Stimulated activated CD4-positive, alpha-beta T cell treated with anti-CD3 and anti-CD28 coated beads, Interleukin-15, amount 100 ng/mL, for 48 hours (primary cell): ENCODE measurements at places on chromosomes 7 and 10.

- DNase-seq: no peak
Observed at GRCh38 chr10:127947211-127947610, 40.3 kb downstream of the PTPRE start.

DNA sequence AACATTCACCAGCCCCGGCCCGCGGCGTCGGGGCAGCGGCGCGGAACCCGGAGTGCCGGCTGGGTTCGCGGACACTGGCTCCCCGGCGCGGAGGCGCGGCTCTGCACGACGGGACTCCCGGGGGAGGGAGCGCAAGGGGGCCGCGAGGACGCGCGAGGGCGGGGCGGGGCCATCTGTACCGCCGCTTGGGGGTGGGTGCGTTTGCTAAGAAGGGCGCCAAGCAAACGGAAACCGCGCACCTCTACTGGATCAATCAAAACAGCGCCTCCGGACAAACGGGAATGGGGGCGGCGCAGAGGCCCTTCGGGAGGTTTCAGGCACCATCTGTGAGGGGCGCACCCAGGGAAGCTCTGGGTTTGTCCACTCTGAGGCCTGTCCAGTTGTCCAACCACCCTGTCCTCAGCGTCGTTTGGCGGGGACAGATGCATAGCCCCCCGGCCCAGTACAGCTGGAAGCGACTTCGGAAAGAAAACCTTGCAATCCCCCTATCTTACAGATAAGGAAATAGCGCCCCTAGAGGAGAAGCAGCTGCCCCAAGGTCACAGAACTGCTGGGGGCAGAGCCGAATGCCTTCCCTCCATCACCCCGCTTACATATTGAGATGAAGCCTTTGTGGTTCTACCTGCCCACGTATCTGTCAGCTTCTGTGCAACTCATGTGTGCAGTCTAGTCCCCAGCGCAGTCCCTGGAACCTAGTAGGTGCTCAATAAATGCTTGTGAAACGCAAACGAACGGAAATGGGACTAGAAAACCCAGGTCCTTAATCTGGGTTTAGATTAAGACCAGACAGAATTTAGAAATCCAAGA is 10.7 kb upstream of the SLIT1 start:
- DNase-seq: peak; percentile 58

GRCh38 chr7:1403638-1404459 is 55.4 kb downstream of the MICALL2 start:
- no peak for DNase-seq

DNA sequence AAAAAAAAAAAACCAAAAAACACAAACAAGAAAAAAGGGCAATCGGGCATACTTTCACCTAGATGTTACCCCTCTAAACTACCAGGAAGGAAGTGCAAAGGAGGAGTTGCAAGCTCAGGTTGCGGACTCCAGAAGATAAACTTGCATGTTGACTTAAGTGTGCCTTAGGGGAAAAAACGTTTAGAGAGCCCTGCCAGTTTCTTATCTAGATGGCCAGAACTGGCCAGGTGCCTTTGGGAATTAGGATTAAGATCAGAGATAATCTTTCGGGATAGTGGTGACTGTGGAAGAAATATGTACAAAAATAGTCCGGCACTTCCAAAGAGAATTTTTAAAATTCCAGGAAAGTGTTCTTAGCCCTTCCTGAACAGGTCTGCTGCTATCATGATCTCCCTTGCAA is 17.6 kb downstream of the EVX1 start:
- no peak for DNase-seq

GRCh38 chr10:18233775-18234174 is 93.6 kb downstream of the CACNB2 start:
- DNase-seq: no peak

- DNase-seq: no peak
Observed at GRCh38 chr10:70374775-70375614, 7.4 kb downstream of the LRRC20 start.

- DNase-seq: no peak
Observed at GRCh38 chr10:65313406-65313805, 1612.4 kb upstream of the LRRTM3 start.

GRCh38 chr10:102410429-102411073 is 8.0 kb downstream of the PSD start:
- no peak for DNase-seq

DNA sequence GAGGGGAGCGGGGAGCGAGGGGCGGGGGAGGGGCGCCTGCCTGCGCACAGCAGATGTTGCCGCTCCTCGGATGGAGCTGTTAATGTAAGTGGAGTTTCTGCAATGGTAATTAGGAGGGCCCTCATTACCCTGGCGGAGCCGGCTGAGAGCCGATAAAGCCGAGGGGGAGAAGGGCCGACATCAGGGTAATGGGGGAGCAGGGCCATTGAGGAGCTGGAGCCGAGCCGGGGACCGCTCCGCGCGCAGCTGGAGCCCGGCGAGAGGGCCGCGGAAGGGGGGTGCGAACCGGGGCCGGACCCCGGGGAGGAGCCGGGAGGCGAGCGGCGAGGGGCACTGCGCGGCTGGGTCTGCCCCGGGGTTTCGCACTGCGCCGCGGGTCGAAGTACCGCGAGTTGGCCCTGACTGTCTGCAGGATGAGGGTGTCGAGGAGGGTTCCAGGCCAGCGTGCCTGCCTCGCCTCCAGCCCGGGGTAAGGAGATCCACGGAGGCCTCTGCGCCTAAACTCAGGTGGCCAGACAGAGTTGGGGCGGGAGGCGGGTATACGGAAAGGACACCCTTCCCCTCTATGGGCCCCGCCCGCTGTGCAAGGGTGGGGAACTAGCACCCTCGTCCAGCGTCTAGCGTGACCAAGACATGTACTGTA is 55.0 kb upstream of the LBX1 start:
- no peak for DNase-seq

GRCh38 chr7:37410305-37411229 is 38.1 kb downstream of the ELMO1 start:
- DNase-seq: no peak

DNA sequence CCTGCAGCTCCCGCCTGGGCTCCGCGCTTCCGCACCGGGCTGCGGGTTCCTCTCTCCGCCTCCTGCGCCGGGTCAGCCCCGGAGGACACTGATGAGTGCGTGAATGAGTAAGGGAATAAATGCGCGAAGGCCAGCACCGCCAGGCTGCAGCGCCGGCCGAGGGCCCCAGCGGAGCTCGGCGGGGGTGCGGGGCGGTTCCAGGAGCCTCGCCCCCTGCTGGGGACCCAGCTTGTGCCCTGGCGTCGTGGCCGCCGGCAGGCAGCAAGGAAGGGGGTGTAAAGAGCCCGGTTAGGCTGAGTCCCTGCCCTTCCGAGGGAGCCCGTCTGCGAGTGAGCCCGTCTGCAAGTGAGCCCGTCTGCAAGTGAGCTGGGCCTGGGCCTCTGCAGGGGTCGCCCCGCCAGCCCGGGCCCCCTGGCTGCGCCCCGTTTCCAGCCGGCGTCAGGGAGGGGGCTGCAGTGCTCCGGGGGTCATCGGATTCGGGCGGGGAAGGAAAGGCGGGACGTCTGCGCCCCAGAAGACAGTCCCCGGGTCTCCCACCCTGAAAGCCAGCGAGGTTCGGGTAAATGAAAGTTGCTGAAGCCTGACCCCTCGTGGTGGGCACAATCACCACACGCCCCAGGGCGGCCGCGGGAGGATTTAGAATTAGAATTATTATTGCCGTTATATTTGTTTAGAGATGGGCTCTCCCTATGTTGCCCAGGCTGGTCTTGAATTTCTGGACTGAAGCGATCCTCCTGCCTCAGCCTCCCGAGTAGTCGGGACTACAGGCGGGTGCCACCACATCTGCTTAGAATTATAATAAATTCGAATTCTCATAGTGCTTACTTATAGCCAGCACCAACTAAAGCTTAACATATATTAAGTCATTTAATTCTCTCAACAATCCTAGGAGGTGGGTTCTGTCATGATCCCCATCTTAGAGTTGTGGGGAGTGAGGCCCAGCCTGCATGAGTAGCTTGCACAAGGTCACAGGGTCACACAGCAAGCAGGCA is 8.6 kb upstream of the CRYGN start:
- peak; percentile 54 for DNase-seq

- no peak for DNase-seq
Observed at GRCh38 chr10:114181971-114182370, 2.8 kb downstream of the TDRD1 start.

- no peak for DNase-seq
Observed at GRCh38 chr10:102735065-102735562, 8.6 kb upstream of the WBP1L start.

DNA sequence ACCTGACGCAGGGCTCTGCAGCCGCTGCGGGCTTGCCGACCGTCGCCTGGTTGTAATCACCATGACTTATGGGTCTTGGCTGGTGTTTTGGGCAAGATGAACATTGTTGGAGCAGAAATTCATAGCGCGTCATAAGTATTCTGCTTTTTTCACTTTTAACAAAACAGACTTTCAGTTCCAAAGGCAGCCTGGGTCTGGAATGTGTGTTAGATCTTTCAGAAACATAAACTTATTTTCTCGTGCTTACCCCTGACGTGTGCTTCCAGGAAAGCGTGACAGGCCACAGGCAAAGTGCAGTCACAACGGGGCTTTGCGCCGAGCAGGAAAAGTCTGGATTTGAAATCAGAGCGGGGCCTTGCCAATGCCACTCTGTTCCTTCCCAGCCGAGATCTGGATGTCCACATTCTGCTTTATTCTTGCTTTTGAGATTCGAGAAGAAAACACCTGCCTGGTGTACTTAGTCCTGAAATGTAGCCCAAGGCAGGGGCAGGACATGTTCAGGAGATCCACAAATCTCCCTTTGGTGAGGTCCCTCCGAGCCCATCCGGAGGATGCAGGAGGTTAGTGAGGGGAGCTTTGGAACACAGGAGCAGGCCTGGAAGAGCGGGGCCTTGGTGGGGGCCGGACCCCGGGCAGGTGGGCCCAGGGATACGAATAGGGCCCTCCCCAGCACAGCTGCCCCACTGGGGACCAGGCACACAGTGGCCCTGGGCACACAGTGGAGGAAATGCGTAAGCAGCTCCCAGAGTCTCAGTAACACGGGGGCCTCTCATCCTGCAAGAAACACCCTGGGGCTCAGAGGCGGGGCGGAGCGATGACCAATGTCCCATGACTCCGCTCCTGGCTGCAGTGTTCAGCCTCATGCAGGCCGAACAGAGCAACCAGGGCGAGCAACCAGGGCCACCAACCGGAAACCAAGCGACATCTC is 49.5 kb upstream of the EBF3 start:
- no peak for DNase-seq

DNA sequence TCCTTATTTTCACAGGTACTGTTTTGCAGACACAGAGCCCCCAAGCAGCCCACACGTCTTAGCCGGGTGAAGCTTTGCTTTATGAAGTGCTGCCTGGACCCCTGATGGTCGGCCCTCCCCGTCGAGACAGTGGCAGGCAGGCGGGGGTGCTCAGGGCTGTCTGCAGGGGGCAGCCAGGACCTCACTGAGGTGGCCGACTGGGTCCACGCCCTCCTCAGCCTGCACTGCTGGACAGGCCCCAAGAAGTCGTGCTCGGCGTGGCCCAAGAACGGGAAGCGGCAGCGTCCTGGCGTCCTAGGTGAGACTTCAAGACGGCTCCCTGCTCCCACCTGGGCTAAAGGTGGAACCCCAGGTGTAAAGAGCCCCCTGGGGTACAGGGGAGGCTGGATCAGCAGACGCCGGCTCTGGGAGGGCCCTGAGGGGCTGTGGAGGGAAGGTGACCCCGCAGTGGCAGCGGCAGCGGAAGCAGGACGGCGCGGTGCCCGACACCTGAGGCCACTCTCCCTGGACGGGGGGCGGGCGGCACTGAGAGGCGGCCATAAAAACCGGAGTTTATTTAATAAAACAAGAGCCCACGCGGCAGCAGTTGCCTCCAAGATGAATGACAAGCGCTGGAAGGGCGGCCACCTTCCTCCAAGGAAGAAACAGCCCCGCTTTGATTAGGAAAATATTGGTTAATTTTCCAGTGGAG is 179.4 kb downstream of the ELFN1 start:
- no peak for DNase-seq

DNA sequence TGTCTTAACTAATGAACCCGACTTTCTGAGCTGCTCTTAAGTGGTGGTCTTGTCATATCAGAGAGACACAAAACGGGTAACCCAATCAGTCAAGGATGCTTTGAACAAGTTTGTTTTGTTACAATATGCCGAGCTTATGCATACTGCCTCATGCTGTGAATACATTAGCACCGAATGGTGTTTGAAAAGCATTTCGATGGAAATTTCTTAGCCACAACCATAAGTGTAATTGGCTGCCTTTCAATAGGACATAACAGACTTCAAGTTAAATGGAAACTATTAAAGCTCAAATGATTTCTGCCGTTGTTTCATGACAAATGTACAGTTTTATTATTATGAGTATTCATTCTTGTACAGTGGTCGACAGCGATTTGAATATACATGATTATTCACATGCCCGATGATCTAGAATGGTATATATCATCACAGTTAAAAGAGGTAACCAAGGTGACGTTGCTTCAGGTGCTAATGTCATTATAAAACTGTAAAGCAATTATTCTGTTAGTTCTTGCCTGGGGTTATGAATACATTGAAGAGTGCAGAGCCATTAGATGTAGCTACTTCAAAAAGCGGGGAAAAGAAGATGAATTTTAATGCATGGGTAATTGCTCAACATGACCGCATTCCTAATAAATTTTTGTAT is 118.8 kb downstream of the EBF3 start:
- no peak for DNase-seq

DNA sequence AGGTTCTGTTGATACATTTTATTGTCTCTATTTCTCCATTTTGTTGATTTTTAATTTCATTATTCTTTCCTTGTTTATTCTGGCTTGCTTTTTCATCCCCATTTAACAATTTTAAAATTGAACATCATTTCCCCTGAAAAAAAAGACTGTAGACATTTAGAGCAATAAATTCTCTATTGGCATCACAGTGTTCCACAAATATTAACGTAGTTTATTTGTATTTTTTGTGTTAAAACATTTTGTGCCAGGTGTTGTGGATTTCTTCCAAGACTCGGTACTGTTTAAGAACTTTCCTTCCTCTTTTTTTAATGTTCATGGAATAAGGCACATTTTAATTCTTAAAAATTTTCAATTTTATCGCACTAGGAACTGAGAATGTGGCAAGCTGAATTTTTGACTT is 156.1 kb upstream of the NPY start:
- no peak for DNase-seq

DNA sequence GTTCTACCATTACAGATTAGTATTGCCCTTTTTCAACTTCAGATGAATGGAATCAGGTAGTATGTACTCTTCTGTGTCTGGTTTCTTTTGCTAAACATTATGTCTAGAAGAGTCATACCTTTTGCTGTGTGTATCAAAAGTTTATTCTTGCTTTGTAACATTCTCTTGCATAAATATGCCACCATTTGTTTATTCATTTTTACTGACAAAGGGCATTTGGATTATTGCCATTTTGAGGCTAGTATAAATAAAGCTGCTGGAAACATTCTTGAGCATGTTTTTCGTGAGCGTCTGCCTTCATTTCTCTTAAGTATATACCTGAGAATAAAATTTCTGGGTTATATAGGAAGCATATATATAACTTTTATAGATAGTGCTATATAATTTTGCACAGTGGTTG is 121.7 kb upstream of the CSTF2T start:
- DNase-seq: no peak

GRCh38 chr10:70889291-70889690 is 926 bp upstream of the PCBD1 start:
- DNase-seq: no peak

- no peak for DNase-seq
Observed at GRCh38 chr10:125368146-125368545, 207.8 kb upstream of the CTBP2 start.
